AG10803 (cell line): ENCODE measurements at places on chromosomes 16 and 17.

DNA sequence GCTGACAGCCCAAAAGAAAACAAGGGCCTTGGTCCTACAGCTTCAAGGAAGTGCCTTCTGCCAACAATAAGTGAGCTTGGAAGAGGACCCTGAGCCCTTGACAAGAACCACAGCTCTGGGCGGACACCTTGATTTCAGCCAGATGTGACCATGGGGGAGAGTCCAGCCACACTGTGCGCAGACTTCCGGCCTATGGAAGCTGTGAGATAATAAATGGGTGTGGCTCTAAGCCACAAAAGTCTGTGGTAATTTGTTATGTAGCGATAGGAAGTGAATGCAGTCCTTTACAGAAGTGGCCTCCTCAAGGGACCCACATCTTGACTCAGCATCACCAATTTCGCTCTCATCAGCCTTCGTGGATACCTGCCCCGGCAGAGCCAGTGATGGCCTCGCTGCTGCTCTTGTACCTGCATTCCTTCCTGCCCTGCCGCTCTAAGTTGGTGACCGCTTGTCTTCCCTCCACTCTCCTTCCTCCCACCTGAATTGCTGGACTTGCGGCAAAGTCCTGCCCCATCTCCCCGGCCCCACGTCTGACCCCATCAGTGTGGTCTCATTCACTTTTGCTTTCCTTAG lies 29.3 kb downstream of the PRSS54 start:
- no peak for DNase-seq

DNA sequence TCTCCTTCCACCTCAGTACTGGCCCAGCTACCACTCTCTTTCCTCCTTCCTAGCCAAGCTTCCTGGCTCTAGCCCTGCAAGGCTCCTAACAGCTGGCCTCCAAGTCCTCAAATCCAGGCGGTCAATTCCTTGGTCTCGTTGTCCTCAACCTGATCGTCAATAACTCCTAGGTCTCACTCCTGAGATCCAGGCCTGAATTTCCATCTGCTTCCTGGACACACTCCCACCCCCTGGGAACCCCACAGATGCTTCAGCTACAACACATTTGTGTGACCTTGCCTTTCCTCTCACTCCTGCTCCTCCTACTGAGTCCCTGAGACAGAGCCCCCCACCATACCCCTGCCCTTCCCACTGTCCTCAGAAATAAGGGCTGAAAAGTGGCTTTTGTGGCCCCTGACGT lies 2.3 kb downstream of the ENKD1 start:
- DNase-seq, result no peak

- no peak for DNase-seq
Observed at GRCh38 chr17:57068222-57068658, 16.8 kb upstream of the AKAP1 start.

DNA sequence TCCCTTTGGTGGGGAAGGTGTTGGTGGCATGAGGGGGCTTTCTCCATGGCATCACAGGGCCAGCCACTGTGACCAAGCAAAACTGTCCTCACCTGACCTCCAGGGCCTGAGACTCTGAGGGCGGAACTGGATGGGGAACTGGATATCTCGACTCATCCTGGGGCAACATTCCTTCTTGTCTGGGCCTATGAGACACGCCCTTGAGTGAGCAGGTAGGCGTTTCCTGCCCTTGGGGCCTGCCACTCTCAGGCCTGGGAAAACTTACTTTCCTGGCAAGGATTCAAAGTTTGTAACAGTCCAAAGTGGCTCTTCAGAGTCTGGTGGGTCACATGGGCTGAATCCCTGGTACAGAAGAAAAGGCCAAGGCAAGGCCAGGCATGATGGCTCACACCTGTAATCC lies 9.6 kb downstream of the MT1X start:
- no peak for DNase-seq

DNA sequence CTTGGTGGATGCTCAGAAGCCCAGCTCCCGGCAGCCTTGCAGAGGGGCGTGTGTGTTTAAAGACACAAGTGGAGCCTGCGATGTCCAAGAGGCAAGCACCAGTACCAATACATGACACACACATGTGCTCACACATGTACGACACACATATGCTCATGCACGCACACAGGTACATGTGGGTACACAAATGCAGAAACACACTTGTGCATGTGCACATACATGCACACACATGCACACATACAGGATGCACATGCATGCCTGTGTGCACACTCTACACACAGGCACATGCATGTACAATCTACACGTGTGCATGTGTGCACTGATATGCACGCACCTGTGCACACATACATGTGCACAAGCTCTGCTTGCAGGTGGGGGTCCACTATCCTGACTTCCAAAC lies 10.8 kb downstream of the RBFOX3 start:
- DNase-seq, result no peak

DNA sequence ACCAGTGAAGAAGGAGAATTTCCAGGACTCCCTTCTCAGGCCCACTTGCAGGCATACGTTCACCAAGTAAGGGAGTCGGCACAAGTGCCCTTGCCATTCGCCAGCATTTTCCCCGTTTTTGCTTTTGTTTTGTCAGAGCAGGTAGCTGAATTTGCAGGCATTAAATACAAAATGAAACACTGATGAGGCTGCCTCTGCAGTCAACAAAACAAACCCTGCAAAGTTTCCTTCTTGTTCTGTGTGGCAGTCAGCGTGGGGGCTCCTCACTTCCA lies 7.8 kb downstream of the GLOD4 start:
- DNase-seq, result no peak

DNA sequence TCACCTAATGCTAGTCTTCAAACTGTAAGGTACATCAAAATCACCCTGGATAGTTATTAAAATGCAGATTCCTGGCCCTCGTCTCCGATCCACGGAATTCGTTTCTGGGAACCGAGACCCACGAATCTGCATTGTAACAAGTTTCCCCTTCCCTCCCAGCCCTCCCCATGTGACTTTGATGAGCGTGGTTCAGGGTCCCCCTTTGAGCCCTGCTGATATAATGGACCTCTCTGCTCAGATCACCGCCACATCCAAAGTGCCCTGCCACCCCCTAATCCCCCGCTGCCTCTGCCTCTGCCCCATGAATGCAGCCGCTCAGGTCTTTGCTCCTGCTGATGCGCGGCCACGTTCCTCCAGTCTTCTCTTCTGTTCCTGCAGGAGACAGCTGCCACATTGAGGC lies 283.1 kb downstream of the SNX29 start:
- no peak for DNase-seq
